ENCODE measurements at places on chromosomes 2 and 18.

GRCh38 chr2:212314680-212315079 is 223.9 kb downstream of the ERBB4 start:
- DNase-seq, result no peak

DNA sequence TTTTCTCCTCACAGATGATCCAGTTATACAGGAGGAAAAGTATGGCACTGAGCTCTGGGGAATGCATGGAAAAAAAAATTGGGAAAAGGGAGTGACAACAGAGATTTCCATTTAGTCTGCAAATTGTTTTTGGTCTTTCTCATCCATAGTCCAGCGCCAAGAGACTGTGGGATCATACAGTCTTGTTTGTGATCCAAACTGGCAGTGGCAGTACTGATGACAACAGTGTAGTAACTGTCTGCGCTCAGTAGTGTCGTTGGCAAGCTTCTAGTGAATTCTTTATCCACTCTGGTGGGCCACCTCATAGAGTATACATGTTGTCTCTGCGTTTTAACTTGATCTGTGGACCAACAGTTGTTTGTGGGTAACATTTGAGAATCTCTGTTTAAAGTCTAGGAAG is 37.9 kb downstream of the GALNT1 start:
- no peak for DNase-seq

DNA sequence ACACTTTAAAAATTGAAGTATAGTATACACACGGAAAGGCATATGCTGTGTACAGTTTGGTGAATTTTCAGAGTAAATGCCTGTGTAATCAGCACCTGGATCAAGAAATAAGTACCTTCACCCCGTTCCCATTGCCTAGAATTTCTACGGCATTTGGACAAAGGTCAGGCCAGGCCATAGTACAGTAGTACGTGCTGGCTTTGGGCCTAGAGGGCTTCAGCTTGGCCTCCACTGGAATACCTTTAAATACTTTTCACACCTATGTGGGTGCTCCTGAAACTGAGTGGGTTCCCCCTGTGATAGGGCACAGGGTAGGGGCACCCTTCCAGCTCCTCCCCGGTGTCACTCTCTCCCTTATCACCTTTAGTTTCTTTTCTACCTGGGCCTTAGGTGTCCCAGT is 26.5 kb downstream of the TET3 start:
- DNase-seq, result no peak

DNA sequence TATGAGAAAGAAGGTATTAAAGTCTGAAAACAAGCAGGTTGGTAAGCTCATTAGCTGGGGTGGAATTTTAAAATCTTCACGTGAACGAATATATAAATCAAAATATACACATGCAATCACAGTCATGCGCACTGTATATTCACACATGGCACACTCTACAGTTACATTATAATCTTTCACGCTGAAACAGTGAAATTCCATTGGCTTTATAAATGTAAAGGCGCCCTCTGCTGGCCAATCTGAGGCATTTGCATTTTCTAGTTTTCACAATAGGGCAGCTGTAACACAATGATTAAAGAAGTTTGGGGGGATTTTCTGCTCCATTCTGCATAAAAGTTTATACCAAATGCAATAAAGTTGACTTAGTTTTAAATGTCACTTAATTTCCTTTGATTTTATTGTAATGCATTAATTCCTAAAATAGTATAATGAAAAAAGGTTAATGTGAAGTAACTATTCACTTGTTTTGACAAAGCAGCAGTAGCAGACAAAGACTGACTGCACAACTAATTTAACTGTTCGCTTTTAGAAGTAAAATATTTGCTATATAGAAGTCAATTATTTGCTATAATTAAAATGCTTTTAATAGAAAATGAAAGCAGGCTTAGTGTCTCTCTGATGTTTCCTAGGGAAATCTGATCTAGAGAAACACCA is 17.2 kb downstream of the IFIH1 start:
- peak; percentile 59 for DNase-seq
